Endothelial cell (in vitro differentiated cells): ENCODE measurements at places on chromosomes 7 and 10. TPM values are rescaled to one million over a fixed set of nuclear protein-coding genes. Genes with fewer than 3 reads are reported as not detected.
A peak's percentile ranks its signal among the peaks of the same experiment; 100 is the strongest.

- H3K36me3 ChIP-seq, result peaks cover 4% of the 10 kb centered on the region
- no peak overlapping the region for H3K4me3 ChIP-seq
- H3K4me1 ChIP-seq, result no peaks in the 10 kb centered on the region
- DNase-seq, result no peak
- no peaks in the 10 kb centered on the region for H3K27me3 ChIP-seq
Observed at GRCh38 chr10:123864923-123865322, 26.7 kb downstream of the CPXM2 start.

- H3K36me3 ChIP-seq, result peaks cover 13% of the 10 kb centered on the region
- peak overlapping the region; percentile 56 for H3K4me3 ChIP-seq
- peaks cover 33% of the 10 kb centered on the region for H3K4me1 ChIP-seq
- H3K27ac ChIP-seq, result peak overlapping the region; percentile 61
- H3K27me3 ChIP-seq, result peaks cover 16% of the 10 kb centered on the region
Observed at GRCh38 chr7:50957431-50957830, 174.7 kb upstream of the GRB10 start.

GRCh38 chr7:99106821-99107241 lies 37.1 kb downstream of the SMURF1 start:
- H3K4me1 ChIP-seq, result peaks cover 35% of the 10 kb centered on the region
- peaks cover 2% of the 10 kb centered on the region for H3K27me3 ChIP-seq
- no peak overlapping the region for H3K27ac ChIP-seq
- no peaks in the 10 kb centered on the region for H3K36me3 ChIP-seq

GRCh38 chr7:126589068-126589684 lies 663.6 kb downstream of the GRM8 start:
- peaks cover 2% of the 10 kb centered on the region for H3K27me3 ChIP-seq
- H3K4me3 ChIP-seq, result no peak overlapping the region

- no peak for DNase-seq
- no peak overlapping the region for H3K4me3 ChIP-seq
- H3K4me1 ChIP-seq, result no peaks in the 10 kb centered on the region
- H3K27ac ChIP-seq, result no peak overlapping the region
Observed at GRCh38 chr10:34916314-34916713, 101.2 kb upstream of the PARD3 start.

- H3K36me3 ChIP-seq, result no peaks in the 10 kb centered on the region
- H3K4me1 ChIP-seq, result peaks cover 11% of the 10 kb centered on the region
- no peak overlapping the region for H3K4me3 ChIP-seq
Observed at GRCh38 chr10:132564690-132565089, 27.1 kb downstream of the INPP5A start.

GRCh38 chr7:18167815-18168214 lies 140.2 kb upstream of the PRPS1L1 start:
- DNase-seq, result no peak
- no peaks in the 10 kb centered on the region for H3K27me3 ChIP-seq

GRCh38 chr10:59877191-59877671 lies 29.1 kb downstream of the CCDC6 start:
- H3K36me3 ChIP-seq, result no peaks in the 10 kb centered on the region
- no peak overlapping the region for H3K27ac ChIP-seq
- no peaks in the 10 kb centered on the region for H3K27me3 ChIP-seq
- DNase-seq, result no peak
- no peak overlapping the region for H3K4me3 ChIP-seq

DNA sequence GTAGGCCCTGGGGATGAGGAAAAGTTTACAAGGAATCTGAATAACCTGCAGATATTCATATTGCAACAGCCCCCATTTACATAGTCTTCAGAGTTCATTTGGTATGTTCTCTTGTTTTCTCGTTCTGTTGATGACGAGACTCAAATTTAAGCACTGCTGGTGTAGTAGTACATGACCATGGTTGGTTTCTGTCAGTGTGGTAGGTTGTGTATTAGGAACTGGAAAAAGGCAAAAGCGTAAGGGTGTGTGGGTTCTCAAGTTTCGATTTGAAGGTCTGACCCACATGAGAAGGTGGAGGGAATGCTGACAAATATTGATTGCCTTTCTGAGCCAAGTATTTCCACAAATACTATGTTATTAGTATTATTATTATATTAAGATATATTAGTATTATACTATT lies 151.7 kb downstream of the AUTS2 start:
- no peak overlapping the region for H3K4me3 ChIP-seq
- no peak for DNase-seq
- H3K4me1 ChIP-seq, result peaks cover 62% of the 10 kb centered on the region
- peaks cover 4% of the 10 kb centered on the region for H3K27me3 ChIP-seq

GRCh38 chr10:15123749-15124184 lies 26.6 kb downstream of the RPP38 start:
- no peaks in the 10 kb centered on the region for H3K4me1 ChIP-seq
- peaks cover 11% of the 10 kb centered on the region for H3K36me3 ChIP-seq
- no peak overlapping the region for H3K4me3 ChIP-seq
- no peak overlapping the region for H3K27ac ChIP-seq
- peaks cover 2% of the 10 kb centered on the region for H3K27me3 ChIP-seq

- no peak overlapping the region for H3K27ac ChIP-seq
- no peak overlapping the region for H3K4me3 ChIP-seq
- peaks cover 2% of the 10 kb centered on the region for H3K4me1 ChIP-seq
- peak; percentile 70 for DNase-seq
- H3K36me3 ChIP-seq, result no peaks in the 10 kb centered on the region
Observed at GRCh38 chr7:100604028-100604975, 2.1 kb downstream of the PCOLCE start.

DNA sequence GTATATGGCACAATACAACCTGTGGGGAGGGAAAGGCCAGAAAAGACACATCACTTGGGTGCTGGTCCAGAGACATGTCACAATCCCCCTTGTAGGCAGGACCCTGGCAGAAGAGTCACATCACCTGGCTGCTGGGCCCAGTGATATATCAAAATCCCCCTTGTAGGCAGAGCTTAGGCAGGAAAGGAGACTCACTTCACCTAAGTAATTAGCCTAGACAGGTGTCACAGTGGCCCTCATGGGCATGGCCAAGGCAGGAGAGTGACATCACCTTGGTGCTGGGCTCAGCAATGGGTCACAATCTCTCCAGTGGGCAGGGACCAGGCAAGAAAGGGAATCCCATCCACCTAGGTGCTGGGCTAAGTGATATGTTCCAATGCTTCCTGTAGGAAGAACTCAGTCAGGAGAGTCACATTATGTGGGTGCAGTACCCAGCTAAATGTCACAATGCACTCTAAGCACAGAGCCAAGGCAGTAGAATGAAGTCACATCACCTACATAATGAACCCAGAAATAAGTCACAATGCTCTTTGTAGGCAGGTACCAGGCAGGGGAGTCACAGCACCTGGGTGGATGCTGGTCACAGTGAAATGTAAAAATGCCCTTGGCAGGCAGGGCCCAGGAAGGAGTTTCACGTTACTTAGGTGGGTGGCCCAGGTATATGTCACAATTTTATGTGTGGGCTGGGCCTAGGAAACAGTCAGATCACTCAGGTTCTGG lies 18.9 kb upstream of the ZNF736 start:
- H3K27me3 ChIP-seq, result peaks cover 6% of the 10 kb centered on the region
- H3K4me1 ChIP-seq, result no peaks in the 10 kb centered on the region
- DNase-seq, result no peak
- no peak overlapping the region for H3K4me3 ChIP-seq
- no peak overlapping the region for H3K27ac ChIP-seq

DNA sequence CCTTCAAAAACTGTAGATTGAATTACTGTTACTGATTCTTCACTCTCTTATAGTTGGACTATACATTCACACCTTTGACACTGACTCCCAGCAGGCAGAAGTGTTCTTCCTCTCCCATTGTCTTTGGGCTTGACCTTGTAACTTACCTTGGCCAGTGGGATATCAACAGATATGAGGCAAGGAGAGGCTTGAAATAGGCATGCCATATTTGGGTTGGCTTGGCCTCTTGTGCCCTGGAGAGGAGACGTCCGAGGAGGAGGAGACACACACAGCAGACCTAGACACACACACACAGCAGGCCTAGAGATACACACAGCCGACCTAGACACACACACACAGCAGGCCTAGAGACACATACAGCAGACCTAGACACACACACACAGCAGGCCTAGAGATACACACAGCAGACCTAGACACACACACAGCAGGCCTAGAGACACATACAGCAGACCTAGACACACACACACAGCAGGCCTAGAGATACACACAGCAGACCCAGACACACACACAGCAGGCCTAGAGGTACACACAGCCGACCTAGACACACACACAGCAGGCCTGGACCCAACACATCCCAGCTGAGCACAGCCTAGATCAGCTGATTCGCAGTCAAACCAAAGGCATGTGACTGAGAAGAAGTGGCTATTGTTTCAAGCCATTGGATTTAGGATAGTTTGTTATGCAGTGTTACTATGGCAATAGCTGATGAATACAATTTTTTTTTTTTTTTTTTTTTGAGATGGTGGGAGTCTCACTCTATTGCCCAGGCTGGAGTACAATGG lies 12.5 kb upstream of the GNA12 start:
- no peak for DNase-seq
- H3K27me3 ChIP-seq, result peaks cover 2% of the 10 kb centered on the region
- no peak overlapping the region for H3K27ac ChIP-seq
- peaks cover 5% of the 10 kb centered on the region for H3K36me3 ChIP-seq
- H3K4me1 ChIP-seq, result no peaks in the 10 kb centered on the region
- no peak overlapping the region for H3K4me3 ChIP-seq

GRCh38 chr7:70743531-70744325 lies 388.2 kb upstream of the GALNT17 start:
- no peak for DNase-seq
- H3K36me3 ChIP-seq, result peaks cover 5% of the 10 kb centered on the region
- H3K27ac ChIP-seq, result no peak overlapping the region
- no peak overlapping the region for H3K4me3 ChIP-seq
- H3K27me3 ChIP-seq, result peaks cover 5% of the 10 kb centered on the region

GRCh38 chr10:86678999-86679792 lies 10.9 kb downstream of the LDB3 start:
- H3K4me3 ChIP-seq, result no peak overlapping the region
- H3K27me3 ChIP-seq, result peaks cover 5% of the 10 kb centered on the region

GRCh38 chr10:127600479-127600878 lies 51.4 kb downstream of the NPS start:
- H3K4me3 ChIP-seq, result no peak overlapping the region
- no peaks in the 10 kb centered on the region for H3K4me1 ChIP-seq
- H3K36me3 ChIP-seq, result no peaks in the 10 kb centered on the region
- peak; percentile 27 for DNase-seq
- no peak overlapping the region for H3K27ac ChIP-seq
- peaks cover 7% of the 10 kb centered on the region for H3K27me3 ChIP-seq

CPA2 gene
- total RNA-seq, result not detected

ICA1 gene
- 91.4 TPM for total RNA-seq

OR6V1 gene
- not detected for total RNA-seq

ABHD11 gene
- 16.4 TPM for total RNA-seq

LRRC4 gene
- 297 TPM for total RNA-seq

REPIN1 gene
- 138 TPM for total RNA-seq

SLC26A3 gene
- not detected for total RNA-seq
